ENCODE measurements at places on chromosomes 12 and 14.

- DNase-seq = peak; percentile 33
Measured at GRCh38 chr12:42094277-42094676, 50.4 kb downstream of the GXYLT1 start.

GRCh38 chr14:88426271-88426670 lies 40.8 kb downstream of the SPATA7 start:
- no peak for DNase-seq

DNA sequence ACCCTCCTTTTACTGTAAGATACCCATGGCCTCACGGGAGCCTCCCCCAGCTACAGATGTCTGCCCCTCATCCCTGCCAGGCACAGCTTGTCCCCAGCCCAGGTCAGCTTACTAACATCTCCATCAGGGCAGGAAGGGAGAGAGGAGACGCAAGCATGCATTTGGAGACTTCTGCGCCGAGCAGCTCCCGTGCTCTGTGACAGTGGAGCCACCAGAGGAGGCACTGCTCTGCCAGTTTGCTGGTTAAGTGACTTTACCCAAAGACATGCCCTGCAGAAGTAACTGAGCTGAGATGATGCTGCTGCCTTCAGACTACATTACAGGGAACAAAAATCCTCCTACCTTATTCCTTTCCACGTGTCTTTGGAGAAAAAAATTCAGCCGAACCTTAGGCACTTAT lies 133.4 kb downstream of the ESRRB start:
- no peak for DNase-seq

GRCh38 chr14:55458800-55459515 lies 18.5 kb upstream of the TBPL2 start:
- DNase-seq = no peak

DNA sequence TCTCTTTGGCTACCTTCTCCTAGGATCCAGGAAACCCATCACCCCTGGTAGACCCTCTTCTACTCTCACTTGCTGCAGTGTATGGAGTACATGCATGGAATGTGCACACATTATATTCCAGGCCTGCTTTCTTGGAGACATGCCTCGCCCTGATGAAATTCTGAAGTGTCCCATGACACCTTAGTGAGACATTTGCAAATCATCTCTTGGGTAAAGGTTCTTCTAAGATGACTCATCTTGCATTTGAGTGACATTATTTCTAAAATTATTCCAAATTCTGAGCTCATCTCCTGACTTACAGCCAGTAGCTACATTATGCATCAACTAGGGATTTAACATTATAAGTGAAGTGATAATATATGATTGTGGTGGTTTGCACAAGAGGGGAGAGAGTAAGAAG lies 49.8 kb downstream of the SDR9C7 start:
- DNase-seq = no peak

DNA sequence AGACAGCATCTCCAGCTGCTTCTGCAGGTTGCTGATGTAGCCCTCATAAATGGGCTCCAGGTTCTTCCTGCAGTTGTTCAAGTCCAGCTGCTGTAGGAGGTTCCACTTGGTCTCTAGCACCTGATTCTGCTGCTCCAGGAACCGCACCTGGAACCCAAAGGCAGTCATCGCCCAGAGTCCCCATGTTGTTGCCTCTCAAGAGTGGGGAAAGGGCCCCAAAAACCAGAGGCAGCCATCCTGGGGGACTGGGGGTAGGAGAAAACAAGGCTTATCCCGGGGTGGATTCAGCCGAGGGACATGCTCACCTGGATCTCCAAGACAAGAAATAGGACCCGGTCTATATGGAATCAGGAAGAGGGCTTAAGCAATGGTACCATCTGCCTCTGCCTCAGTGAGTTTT lies 2.3 kb downstream of the KRT72 start:
- no peak for DNase-seq

- no peak for DNase-seq
Measured at GRCh38 chr14:104367866-104368750, 211.5 kb upstream of the C14orf180 start.

DNA sequence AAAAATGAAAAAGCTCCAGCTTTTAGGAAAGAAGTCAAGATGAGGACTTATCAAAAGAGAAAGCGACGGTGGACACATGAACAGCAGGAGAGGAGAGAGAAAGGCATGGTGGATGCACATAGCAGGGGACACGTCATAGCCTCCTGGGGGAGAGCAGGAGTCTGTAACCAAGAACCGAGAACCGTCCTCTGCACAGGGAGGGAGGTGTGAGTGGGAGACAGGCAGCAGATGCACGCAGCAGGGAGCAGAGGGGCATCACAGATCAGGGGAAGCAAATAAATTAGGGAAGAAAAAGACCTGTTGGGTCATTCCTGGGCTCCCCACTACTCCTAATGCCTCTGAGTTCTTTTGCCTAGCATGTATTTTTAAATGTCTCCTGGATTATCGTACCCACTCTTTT lies 138.1 kb upstream of the RMST start:
- no peak for DNase-seq

DNA sequence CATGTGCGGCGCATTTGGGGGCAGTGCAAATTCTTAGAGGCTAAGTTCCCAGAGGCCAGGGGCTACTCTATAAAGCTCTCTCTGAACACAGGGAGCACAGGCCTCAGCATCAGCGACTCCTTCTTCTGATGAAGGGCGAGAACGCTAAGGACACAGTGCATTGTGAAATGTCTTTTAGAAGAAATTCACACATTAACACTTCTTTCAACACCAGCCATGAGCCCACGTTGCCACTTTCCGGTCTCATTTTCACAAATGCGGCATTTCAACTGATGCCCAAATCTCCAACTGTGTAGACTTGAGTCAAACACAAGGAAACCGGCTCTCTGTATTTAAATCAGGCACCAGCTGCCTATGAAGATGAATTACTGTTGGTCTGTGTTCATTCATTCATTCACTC lies 162.0 kb downstream of the FOXN3 start:
- no peak for DNase-seq

DNA sequence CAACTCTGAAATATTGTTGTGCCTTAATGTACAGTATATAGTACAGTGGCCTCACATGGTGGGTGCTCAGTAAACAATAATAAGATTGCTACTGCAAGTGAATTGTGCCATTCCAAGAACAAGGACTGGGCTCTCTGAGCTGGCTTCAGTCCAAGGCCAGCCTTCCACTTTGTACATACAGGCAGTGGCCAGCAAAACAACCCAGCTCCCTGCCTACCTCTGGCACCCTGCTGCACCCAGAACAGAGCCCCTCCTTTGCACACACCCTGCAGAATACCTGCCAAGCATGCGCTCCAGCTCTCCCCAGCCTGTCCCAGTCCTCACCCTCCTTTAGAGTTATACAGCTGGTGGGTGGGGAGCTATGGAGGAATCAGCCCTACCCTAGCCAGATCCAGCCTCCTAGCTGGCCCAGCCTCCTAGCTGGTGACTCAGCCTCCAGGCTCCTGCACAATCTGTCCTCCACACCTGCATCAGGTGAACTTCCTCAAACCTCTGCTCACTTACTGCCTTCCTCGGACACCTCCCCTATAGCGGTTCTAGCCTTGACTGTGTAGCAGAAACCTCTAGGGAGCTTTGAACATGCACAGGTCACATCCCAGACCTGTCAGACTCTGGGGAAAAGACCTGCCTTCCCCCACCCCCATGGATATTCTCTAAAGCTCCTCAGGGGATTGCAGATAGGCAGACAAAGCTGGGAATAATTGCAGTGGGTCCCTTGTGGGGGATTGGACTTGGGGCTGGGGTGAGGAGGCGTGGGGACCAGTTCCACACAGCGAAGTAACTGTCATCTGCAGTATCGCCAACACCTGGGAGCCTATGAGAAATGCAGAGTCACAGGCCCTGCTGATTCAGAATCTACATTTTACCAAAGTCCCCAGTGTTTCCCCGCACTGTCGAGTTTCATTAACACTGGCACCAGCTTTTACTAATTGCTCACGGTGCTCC lies 17.9 kb downstream of the ZDHHC22 start:
- DNase-seq = no peak

GRCh38 chr14:75711796-75712211 lies 50.8 kb downstream of the TTLL5 start:
- DNase-seq = no peak

DNA sequence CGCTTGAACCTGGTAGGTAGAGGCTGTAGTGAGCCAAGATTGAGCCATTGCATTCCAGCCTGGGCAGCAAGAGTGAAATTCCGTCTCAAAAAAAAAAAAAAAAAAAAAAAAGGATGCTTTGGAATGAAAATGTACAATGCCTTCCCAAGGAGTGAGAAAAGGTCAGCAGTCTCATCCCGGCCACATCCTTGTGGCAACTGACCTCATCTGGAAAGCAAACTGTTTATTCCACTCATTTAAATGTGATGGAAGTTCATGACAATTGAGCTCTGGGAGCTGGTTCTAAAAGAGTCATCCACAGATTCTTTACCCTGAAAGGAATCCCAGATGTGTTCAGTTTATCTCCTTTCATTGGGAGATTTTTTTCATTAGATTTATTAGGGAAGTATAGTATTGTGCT lies 19.4 kb upstream of the LIMA1 start:
- no peak for DNase-seq

GRCh38 chr12:49979791-49980190 lies 7.0 kb downstream of the AQP6 start:
- DNase-seq = no peak

DNA sequence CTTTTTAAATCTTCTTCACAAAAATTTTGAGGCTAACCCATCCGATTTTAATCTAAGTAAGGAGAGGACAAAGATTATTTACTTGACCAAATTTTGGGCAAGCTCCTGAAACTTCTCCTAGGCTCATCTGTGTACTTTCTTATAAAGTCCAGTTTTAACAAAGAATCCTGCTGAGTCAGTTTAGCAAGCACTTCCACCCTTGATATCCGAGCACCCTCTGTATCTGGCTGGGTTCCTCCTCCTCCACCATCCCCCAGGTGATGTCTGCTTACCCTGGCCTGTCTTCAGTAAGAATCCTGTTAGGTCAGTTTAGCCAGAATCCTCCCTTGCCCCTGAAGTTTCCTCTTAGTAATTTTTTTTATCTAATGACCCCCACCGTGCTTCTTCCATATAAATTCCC lies 140.5 kb downstream of the PHLDA1 start:
- no peak for DNase-seq

GRCh38 chr14:81329640-81330381 lies 70.3 kb downstream of the STON2 start:
- DNase-seq = no peak

DNA sequence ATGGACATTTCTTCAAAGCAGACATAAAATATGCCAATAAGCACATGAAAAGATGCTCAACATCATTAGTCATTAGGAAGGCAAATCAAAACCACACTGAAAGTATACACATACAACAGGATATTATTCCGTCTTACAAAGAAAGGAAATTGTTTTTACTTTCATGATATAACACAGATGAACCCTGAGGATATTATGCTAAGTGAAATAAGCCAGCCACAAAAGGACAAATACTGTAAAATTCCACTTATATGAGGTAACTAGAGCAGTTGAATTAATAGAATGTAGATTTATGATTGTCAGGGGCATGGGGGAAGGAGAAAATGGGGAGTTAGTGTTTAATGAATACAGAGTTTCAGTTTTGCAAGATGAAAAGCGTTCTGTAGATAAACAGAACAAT lies 4.2 kb downstream of the ACYP1 start:
- no peak for DNase-seq

GRCh38 chr12:131217024-131217586 lies 263.4 kb downstream of the ADGRD1 start:
- no peak for DNase-seq

- DNase-seq = no peak
Measured at GRCh38 chr12:98217257-98217656, 298.1 kb upstream of the TMPO start.

GRCh38 chr12:31736472-31736871 lies 7.7 kb upstream of the AMN1 start:
- DNase-seq = peak; percentile 89

- no peak for DNase-seq
Measured at GRCh38 chr12:18943200-18943599, 186.3 kb upstream of the PLEKHA5 start.

DNA sequence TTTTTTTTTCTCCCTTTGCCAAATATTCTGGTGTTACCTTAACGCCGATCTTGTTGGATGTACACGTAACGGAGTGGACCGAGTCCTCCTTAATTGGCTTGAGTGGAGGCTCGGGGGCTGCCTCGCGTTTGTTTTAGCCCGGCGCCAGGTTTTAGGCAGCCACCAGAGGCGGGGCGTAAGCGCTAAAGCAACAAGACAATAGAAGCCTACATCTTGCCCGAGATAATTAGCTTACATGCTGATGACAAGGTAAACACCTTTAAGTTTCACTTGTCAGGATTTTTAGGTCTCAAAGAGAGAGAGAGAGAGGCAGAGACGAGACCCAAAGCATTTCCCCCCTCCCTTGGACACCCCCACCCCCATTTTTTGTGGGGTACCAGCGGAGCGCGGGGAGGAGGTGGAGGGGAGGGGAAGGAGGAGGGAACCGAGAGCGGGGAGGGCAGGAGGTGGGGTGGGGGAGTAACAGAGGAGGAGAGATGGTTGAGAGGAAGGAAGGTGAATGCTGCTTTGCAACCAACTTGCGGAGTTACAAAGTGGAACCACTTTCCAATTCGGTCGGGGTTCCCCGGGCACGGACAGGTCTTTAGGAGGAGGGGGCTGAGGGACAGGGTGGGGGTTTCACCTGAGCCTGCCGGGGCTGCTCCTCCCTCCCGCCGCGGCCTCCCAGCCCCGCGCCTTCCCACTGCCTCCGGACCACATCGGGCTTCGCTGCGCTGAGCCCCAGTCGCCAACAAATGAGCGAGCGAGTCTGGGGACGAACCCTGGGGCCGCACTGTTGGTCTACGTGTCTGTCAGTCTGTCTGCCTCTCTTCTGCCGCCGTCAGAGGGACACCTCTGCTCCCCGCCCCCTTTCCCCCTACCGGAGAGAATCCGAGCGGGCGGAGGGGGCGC lies at the start of gene NKX2-1:
Gene NKX2-1 (minus strand): TSS at position 802 of the 891 bp plus-strand sequence. CDS start 103 bp downstream, at position 699.
- DNase-seq = no peak

DNA sequence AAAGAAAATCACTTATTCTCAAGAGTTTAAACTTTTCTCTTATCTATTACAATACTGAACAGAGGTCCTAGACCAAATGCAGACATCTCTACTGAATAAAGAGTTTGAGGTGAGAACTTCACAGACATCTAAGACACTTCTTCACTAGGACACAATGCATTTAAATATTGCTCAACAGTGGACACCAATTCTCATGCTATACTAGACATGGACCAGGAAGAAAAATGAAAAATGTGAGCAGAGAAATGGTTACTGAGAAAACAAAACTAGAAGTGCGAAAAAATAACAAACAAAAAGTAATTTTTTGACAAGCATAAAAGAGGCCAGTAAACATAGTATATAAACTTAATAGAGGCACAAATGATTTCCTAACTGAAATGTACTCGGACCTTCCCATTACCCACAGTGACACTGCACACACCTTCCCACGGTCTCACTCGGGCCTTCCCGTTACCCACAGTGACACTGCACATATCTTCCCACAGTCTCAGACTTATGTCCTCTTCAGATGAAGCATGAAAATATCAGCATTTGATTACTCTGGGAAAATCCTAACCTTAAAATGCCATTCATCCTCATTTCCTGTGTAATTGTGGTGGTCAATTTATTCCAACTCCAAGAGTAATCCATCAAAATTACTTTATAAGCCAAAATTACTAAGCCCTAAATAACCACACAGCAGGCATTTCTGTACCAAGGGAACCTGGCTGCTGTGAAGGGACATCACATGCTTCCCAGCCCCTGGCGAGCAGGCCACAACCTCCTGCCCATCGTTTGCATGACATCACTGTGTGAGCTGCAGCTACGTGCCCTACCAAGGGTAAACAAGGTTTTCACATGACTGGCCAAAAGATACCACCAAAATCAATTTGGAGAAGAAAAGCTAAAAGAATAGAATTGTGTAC lies 6.4 kb downstream of the SLC15A4 start:
- no peak for DNase-seq
